ENCODE measurements at places on chromosomes 12 and 14.

GRCh38 chr12:122866950-122867607 is 28.8 kb downstream of the VPS37B start:
- DNase-seq = no peak

DNA sequence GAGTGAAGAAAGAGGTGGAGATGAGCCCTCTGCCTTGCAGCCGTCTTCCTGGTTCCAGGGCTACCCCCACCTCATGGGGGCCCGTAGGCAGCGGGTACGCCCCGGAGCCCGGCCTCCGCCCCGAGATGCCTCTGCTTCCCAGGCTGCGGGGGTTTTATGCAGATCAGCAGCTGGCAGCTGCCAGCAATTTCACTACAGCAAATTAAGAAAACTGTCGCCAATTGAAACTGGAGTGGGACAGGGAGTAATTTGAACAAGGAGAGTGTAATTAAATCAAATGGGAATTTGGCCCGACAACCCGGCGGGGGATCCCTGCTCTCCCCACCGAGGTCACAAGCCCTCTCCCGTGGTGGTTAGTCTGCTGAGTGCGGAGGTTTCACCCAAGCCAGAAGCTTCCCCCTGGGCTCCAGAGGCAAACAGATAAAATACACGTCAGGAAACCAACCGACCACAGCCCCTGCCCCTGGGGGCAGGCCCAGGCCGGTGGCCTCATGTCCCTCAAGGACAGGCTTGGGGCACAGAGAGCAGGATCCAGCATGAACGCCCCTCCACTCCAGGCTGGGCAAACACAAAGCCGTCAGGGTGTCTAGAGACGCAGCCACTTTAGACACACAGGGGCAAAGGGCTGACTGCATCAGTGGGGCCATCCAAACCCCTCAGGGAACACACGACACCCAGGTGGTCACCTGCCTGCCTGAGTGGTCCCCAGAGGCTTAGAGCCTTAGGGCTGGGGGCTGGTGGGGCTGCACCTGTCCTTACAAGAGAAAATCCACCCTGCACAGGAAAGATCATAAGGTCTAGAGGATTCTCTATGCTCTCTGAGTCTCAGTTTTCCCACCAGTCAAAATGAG is 53.8 kb downstream of the TESC start:
- DNase-seq = no peak

DNA sequence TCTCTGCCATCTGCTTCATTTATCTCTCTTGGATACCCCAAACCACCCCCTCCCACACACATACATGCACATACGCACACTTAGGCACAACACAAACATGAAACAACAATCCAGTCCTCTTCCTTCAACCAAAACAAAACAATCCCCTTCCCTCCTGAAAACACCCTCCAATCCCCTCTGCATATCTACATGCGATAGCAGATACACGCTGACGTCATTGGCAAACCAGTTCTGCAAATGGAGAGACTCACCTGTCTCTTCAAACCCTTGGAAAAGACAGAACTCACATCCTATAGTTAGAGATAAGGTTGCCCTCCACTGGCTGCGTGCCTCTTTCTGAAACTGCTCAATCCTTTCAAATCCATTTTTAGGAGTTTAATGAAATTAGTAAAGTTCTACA is 37.2 kb upstream of the RMST start:
- no peak for DNase-seq

GRCh38 chr12:58841058-58841798 is 79.1 kb downstream of the LRIG3 start:
- DNase-seq = no peak

All from activated naive CD4-positive, alpha-beta T cell (primary cell).